Activated naive CD4-positive, alpha-beta T cell (primary cell): ENCODE measurements at places on chromosomes 16 and 17.

GRCh38 chr16:78220571-78220970, 121.1 kb downstream of the WWOX start:
- DNase-seq: no peak

DNA sequence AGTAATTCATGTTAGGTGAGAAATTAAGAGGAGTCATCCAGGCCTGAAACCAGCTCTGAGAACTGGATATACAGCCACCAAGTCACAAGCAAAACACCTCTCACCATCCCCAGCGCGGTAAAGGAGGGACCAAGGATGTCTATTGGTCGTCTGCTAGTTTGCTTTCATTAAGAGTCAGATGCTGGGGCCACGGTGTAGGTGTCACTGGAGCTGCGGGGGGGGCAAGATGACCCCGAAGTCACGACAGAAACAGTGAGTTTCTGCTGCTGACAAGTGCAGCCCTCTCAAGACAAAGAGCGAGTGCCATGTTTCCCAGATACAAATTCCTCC, 790 bp downstream of the NCBP3 start:
- no peak for DNase-seq

GRCh38 chr17:48629411-48629759, 3.2 kb upstream of the HOXB9 start:
- DNase-seq: no peak

DNA sequence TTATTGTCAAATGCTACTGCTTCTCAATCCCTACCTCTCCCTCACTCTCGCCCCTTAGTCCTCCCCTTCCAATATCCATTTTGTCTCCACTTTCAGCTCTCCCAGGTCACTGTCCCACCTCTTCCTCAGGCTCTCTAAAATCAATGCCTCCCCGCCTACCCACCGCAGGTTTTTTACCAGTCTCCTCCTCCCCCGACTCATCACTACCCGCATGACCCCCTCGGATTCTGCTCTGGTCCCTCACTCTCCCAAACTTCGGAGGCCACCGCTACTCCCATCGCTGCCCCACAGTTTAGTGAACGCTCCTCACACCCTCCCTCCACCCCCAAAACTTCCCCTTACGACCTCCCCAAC, 513 bp downstream of the CRLF3 start:
- DNase-seq: no peak

DNA sequence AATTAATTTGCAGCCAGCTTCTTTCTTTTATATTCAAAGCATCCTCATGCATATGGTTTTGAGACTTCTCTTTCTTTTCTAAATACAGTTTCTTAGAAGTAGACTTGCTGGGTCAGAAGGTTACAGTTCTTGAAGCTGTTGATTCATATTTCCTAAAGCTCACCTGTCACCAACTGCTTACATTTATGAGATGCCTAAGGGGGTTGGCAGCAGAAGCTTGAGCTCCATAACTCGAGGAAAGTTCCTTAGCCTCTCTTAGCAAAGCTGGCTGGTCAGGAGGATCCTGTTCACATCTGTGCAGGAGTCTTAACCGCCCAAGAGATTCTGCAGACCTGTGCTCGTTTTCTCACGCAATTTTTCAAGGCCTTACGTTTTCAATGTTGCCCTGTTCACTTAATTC, 218.8 kb downstream of the SNX29 start:
- DNase-seq: no peak

DNA sequence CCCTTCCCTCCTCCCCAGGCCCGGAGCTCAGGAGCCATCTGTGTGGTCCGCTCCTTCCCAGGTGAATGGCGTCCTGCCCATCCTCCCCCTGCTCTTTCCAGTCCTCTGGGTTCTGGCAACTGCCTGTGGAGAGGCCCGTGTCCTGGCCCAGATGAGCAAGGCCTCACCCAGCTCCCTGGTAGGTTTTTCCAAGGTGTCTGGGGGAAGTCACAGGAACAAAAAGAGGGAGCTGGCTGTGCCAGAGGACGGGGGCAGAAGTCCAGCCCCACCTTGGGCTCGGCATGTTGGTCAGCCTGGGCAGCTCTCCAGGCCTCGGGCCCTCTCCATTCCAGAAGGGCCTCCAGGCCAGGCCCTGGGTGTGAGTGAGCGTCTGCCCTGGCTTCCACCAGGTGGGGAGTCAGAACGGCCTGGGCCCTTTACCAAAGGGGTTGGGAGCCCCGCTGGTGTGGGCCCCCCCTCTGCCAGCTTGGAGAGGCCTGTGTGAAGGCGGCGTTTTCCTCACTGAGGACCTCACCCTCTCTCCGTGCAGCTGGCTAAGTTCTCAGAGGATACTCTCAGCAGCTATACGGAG, 25.1 kb downstream of the CASKIN2 start:
- no peak for DNase-seq

GRCh38 chr17:79902146-79902791, 63.0 kb upstream of the CBX4 start:
- no peak for DNase-seq

DNA sequence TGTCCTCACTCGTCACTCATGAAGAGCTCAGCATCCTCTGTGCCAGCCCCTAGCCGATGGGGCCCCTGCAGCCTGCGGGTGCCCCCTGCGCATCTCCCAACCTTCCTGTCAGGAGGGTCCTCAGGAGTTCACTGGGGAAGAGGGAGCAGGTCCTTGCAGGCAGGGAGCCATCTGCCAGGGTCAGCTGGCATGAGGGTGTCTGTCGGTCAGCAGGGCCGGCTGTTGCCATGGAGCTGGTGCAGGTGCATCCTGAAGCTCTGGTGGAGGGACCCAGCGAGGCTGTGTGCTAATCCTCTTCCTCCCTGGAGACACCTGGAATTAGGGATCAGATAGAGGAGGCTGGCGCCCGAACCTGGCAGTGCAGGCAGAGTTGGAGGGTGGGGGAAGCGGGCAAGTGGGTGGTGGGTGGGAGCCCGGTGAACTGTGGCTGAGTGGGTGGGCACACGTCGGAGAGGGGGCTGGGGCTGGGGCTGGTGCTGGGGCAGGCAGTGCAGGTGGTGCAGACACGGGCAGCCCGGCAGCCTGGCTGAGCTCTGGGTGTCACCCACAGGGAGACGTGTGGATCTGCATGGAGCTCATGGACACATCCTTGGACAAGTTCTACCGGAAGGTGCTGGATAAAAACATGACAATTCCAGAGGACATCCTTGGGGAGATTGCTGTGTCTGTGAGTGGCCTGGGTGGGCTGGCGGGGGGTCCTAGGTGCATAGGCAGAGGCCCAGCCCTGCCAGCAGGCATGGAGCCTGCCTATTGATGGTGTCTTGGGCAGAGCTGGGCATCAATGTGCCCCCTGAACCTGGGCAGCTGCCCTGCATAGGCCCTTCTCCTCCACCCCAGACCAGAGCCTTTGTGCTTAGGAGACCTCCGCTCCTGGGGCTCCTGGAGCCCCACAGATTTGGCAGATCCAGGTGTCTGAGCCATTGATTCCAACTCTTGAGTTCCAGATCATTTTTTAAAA, 17.4 kb downstream of the MAP2K3 start:
- DNase-seq: no peak

DNA sequence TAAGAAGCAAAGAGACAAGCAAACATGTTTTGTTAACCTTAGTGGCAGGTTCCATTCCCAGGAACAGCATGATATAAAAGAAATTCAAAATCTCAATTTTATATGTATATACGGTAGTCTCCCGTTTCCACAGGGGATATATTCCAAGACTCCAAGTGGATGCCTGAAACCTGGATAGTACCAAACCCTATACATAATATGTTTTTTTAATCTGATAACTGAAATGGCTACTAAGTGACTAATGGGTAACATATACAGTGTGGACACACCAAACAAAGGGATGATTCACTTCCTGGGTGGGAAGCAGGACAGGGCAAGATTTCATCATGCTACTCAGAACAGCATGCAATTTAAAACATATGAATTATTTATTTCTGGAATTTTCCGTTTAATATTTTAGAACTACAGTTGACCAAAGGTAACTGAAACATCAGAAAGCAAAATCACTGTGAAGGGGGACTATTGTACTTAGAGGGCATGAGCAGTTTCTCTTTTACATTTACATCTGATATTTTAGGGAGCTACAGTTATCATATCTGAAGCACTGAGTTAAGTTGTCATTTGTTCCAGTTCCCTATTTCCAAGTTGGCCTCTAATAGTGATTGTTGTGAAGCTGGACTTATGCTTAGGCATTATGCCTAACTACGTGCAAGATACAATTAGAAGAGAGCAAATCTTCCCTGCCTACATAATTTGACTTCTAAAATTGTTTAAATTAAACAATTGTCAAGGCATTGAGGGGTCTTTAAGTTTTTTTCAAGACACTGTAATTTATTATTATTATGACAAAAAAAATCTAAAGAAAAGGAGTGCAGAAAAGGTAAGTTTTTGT, 34.1 kb upstream of the ABCA6 start:
- no peak for DNase-seq

DNA sequence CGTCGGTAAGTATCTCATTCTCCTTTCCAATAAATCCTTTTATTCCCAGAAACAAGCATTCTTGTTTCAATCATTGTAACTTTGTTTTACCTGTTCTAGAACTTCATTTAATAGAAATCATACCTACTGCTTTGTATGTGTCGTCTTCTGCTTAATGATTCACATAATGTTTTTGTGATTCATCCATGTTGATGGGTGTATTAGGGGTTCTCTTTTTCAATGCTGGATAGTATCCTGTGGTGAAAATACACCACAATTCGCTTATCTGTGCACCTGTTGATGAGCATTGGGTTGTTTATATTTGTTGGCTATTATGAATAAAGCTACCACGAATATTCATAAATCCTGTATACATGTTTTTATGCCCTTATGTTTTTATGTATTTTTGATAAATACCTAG, 703.2 kb downstream of the MAF start:
- no peak for DNase-seq

- DNase-seq: no peak
These were observed 2.4 kb downstream of the GJD3 start for GRCh38 chr17:40361925-40362695.

DNA sequence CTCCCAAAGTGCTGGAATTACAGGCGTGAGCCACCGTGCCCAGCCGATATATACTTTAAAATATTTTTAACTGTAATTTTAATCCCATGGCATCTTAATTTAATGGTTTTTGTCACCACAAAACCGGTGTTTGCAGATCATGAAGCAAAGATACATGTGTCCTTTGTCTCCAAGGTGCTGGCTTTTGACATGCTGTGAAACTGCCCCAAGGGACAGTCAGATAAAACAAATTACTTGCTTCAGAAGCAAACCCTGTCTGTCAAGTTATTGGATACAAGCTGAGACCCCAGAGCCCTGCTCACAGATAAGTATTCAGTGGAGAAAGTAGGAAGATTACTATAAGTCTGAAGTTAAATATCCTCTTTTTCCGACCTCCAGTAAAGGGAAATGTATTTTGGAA, 39.8 kb downstream of the ARL4D start:
- DNase-seq: no peak

DNA sequence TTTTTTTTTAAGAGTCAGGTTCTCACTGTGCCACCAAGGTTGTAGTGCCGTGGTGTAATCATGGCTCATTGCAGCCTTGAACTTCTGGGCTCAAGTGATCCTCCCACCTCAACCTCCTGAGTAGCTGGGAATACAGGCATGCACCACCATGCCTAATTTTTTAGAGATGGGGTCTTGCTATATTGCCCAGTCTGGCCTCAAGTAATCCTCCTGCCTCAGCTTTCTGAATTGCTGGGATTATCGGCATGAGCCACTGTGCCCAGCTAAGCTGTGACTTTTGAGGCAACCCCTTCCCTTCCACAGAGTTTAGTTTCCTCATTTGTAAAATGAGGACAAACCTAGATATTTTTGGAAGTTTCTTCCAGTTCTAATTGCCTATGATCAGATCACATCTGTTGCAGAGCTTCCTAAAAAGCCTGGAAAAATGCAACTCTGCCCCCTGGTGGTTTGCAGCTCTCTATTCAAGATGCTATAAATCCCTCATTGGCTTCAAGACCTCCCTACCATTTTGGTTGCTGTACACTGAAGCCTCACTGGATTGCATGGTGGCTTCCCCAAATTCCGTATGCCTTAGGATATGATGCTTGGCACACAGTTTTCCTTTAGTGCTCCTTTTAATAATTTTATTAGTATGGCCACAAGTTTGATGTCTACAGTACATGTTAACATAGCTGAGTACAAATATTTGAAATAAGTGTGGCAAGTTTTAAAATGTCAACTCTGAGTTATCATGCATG, 19.3 kb downstream of the GDE1 start:
- peak; percentile 7 for DNase-seq

DNA sequence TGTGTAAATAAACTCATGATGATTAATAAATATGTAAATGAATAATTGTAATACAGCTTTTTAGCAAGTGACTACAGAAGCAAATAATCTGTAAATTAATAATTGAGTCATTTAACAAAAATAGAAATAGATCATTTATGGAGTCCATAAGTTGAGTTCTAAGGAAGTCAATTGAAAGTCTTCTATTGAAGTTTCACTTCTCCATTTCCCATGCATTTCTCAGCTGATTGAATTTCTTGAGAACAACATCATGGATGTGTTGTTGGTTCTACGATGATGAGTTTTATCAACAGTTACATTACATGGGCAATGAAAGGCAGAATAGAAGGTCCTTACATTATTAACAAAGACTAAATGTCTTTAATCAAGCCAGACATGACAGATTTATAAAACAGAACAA, 290.4 kb downstream of the MAP2K6 start:
- no peak for DNase-seq

- no peak for DNase-seq
These were observed 1.6 kb downstream of the TMC8 start for GRCh38 chr17:78132084-78132676.

DNA sequence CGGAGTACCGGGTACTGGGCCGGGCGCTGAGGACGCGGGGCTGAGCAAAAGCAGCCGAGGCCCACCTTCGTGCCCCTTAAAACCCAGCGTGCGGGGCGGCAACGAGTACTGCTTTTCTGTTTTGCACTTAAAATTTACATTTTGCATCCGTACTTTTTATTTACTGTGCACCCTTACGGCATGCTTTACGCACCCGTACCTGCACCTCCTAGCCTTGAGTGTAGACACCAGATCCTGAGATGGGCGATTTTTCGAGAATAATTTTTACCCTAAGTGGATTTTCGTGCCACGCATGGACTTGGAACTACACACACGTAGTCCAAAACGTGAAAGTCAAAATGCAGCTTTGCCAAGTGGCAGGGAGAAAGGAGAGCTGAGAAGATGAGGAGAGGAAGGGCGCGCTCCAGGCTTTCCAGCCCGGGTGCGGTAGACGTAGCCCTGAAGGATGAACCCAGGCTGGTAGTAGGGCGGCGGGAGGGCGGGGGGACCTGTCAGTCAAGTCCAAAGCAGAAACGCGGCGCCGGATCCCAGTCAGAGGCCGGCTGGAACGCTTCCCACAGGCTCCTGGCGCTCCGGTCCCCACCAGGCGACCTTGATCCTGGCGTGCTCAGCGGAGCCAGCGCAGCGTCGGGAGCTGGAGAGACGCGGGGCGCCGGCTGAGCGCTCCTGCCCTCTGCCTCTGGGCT, 1.2 kb upstream of the CBLN1 start:
- DNase-seq: no peak

- no peak for DNase-seq
These were observed 3.8 kb downstream of the IL21R start for GRCh38 chr16:27405546-27406451.
